Bladder microvascular endothelial cell (primary cell): ENCODE measurements at places on chromosomes 5 and 9. TPM values are rescaled to one million over a fixed set of nuclear protein-coding genes. Genes with fewer than 3 reads are reported as not detected.

ABO gene
- 0.16 TPM in 1 of 2 replicates, not detected in the other for total RNA-seq

PTGER4 gene
- total RNA-seq, result 12.5 and 14.9 TPM in 2 replicates

CMYA5 gene
- total RNA-seq, result 0.06 TPM in 1 of 2 replicates, not detected in the other

ST8SIA4 gene
- total RNA-seq, result 3.2 and 9.4 TPM in 2 replicates

NMRK1 gene
- 30.9 and 36.1 TPM in 2 replicates for total RNA-seq

WDR31 gene
- 0.49 and 0.63 TPM in 2 replicates for total RNA-seq

FOCAD gene
- total RNA-seq, result 58.8 and 88.6 TPM in 2 replicates
